Left renal pelvis (tissue), 4 donors: ENCODE measurements at places on chromosomes 2 and 18. TPM values are rescaled to one million over a fixed set of nuclear protein-coding genes. Genes with fewer than 3 reads are reported as not detected.

DNA sequence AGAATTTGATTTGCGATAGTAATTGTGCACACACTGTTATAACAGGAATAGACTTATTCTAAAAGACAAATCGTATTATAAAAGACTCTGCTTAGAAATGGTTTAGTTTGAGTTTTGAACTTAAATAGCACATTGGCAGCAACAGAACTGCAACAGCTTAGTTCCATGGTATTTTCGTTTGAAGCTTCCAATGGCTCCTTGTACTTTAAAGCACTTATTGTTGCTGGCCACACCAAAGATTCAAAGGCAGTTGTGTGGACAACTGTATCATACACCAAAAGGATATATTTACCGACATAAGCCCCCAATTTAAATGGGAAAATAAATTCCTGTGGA is 627 bp downstream of the WIPF1 start:
- no peak for DNase-seq

- no peak for DNase-seq
These were observed 44.0 kb downstream of the COBLL1 start for GRCh38 chr2:164797627-164798026.

DNA sequence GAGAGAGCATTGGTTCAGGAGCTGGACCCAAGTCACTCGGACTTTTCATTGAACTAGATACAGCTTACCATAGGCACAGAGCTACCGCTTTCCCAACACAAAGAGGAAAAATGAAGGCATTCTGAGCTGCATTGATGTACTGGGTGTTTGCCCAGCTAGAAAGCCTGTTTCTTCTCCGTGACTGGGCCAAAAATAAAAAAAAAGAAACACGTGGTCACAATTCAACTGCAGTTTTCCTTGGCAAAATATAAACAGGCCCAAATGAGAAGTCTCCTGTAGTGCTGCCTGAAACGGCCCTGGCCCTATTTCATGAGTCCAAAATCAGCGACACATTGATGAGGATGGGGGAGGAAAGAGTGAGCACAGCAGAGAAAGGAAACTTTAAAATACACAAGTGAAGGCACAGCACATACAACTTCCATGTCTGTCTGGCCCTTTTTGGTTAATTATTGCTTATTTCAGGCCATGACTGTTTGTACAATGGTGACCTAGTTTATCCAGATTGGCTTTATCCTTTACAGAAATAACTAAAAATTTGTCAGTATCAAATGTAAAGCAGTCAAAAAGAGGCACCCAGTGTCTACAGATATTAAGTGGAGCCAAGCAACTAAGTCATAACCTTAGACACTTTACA is 179.7 kb downstream of the ICOS start:
- no peak for DNase-seq

CDCA7 gene
- 42.2 TPM for polyA plus RNA-seq

DNA sequence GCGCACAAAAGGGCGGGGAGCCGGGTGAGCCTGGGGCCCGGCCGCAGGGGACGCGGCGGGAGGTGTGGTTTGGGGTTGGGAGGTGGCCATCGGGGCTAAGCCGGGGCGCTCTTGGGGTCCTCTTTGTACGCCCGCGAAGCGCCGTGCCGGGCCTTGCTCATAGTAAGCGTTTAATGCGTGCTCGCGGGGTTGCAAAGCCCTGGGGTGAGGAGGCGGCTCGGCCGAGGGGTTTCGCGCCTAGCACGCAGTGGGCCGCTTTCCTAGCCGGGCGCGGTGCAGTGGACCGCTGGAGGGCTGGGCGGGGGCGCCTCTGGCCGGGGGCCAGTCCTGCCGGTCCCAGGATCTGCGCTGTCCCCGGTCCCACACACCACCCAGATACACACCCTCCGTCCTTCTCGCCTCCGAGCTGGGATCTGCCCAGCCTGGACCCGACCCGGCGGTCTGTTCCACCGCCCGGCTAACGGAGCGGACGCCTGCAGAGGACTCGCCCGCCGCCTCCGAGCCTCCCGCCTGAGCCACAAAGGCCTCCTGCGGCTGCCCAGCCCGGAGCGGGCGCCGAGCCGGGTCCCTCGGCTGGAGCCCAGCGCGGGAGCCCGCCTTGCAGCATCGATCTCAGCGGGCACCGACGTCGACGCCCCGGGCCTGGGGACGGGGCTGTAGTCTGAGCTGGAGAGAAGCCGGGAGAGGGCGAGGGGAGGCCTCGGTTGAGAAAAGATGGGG is 564 bp downstream of the DPYSL5 start:
- DNase-seq = no peak

FAM124B gene
- polyA plus RNA-seq = 2.1 TPM

TRPM8 gene
- polyA plus RNA-seq = not detected

- DNase-seq = no peak
These were observed 1152.9 kb downstream of the RPIA start for GRCh38 chr2:89844221-89844943.
